ENCODE measurements at places on chromosomes 16 and 17. TPM values are rescaled to one million over a fixed set of nuclear protein-coding genes. Genes with fewer than 3 reads are reported as not detected.
A peak's percentile ranks its signal among the peaks of the same experiment; 100 is the strongest.

- no peak for DNase-seq
Observed at GRCh38 chr16:75272097-75272551, 20.7 kb upstream of the BCAR1 start.

- DNase-seq, result no peak
Observed at GRCh38 chr17:61487989-61488595, 35.9 kb downstream of the TBX4 start.

GRCh38 chr16:28310796-28311195 is 18.5 kb downstream of the SBK1 start:
- DNase-seq, result no peak

DNA sequence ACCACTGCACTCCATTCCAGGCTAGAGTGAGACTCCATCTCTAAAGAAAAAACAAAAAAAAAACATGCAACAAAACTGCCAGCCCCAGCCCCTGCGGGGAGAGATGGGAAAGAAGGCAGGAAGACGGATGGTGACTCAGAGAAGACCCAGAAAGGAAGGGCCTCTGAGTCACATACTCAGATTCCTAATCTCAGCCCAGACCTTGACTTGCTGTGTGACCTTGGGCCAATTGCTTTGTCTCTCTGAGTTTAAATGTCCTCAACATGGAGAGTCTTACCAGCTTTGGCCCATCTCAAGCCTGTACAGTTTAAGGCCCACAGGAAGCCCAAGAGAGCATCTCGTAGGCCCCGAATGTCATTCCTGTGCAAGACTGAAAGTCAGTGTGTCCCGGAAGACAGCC is 86.5 kb upstream of the LHX1 start:
- DNase-seq, result peak; percentile 63

DNA sequence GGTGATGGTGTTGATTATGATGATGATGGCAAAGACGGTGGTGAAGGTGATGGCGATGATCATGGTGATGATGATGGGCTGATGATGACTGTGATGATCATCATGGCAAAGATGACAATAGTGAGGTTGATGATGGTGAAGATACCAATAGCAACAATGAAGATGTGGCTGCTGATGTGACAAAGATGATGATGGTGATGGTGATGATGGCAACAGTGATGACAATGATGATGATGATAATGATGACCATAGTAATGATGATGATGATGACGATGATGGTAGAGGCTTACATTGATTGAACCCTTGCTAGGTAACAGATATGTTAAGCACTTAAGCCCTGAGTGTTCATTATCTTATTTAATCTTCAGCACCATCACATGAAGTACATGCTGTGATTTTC is 363.8 kb upstream of the HSBP1 start:
- DNase-seq, result no peak

- DNase-seq, result no peak
Observed at GRCh38 chr17:46991617-46992016, 12.6 kb upstream of the RPRML start.

DNA sequence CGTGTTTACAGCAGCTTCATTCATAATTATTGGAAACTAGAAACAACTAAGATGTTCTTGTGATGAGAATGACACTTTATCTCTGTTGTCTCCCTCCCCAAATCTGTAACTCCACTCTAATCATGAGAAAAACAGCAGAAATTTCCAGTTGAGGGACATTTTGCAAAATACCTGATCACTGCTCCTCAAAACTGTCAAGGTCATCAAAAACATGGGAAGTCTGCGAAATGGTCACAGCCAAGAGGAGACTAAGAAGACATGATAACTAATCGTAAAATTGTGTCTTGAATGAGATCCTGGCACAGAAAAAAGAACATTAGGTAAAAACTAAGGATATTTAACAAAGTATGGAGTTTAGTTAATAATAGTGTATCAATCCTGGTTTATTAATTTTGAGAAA is 204.2 kb downstream of the CYLD start:
- DNase-seq, result no peak

C1QTNF8 gene
- total RNA-seq, result not detected

TEX19 gene
- total RNA-seq, result 0.06 TPM

TMIGD1 gene
- not detected for total RNA-seq

All from LHCN-M2 (cell line).